Stimulated activated naive B cell treated with anti-CD40 and anti-IgM and Interleukin-4, amounts not matched to agents 10 μg/mL and 1 μg/mL and 100 μg/mL, for 72 hours (primary cell): ENCODE measurements at places on chromosomes 12 and 14.

GRCh38 chr12:109538191-109538863 is 35.0 kb downstream of the MMAB start:
- no peak for DNase-seq

DNA sequence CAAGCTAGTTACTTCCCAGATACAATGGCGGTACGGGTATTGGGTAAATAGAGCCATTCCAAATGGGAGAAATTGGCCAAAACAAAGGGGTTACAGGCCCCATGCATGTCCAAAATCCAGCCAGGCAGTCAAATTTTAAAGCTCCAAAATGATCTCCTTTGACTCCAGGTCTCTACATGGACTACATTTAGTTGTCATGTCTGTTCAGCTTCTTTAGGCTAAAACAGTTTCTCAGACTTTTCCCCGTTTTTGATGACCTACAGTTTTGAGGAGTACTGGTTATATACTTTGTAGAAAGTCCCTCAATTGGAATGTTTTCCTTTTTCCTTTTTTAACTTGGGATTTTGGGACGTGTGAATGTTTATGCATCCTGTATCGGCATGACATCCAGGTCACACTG is 4.7 kb downstream of the NT5DC3 start:
- no peak for DNase-seq

- DNase-seq, result no peak
Measured at GRCh38 chr14:91332171-91332985, 85.2 kb downstream of the CCDC88C start.

- DNase-seq, result no peak
Measured at GRCh38 chr12:24838531-24838950, 110.4 kb downstream of the BCAT1 start.
